ENCODE measurements at places on chromosomes 4 and X. TPM values are rescaled to one million over a fixed set of nuclear protein-coding genes. Genes with fewer than 3 reads are reported as not detected.

- no peaks in the 10 kb centered on the region for H3K36me3 ChIP-seq
- peaks cover 3% of the 10 kb centered on the region for H3K4me1 ChIP-seq
- no peak for DNase-seq
- H3K27ac ChIP-seq: no peak overlapping the region
- no peaks in the 10 kb centered on the region for H3K27me3 ChIP-seq
Observed at GRCh38 chr4:90082449-90082848, 44.7 kb upstream of the CCSER1 start.

DNA sequence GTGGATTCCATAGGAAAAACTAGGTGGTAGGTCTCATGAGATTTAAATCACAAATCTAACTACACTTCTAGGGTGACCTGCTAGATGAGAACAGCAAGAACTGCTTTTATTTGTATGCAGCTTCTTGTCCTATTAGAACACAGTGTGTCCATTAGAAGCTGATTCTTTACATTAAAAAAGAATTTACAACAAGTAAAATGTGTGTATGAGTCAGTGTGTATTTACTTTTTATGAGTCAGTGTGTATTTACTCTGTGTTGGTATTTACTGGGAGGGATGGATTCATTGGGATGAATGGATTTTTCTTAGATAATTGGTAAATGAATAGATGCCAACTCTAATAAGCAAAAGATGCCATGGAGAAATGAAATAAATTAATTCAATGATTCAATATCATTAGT, 40.6 kb upstream of the XPNPEP2 start:
- H3K4me3 ChIP-seq: no peak overlapping the region
- H3K4me1 ChIP-seq: no peaks in the 10 kb centered on the region
- H3K27ac ChIP-seq: no peak overlapping the region
- no peaks in the 10 kb centered on the region for H3K27me3 ChIP-seq
- H3K36me3 ChIP-seq: no peaks in the 10 kb centered on the region

DNA sequence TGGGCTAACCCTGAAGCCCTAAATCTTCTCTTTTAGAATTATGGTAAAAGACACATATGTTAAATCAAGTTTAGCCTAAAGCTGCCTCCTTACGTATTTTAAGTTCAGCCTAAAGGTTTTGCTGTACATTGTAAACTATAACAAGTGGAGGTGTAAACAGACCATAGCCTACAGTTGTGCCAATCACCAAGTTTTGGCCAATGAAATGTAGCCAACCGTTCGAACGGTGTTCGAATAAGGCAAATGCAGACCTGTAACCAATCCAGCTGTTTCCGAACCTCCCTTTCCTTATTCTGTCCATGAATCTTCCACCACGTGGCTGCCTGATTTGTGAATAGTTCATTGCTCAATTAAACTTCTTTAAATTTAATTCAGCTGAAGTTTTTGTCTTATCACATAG, 52.1 kb upstream of the TBC1D9 start:
- no peak overlapping the region for H3K27ac ChIP-seq
- no peaks in the 10 kb centered on the region for H3K4me1 ChIP-seq
- no peak overlapping the region for H3K4me3 ChIP-seq
- peaks cover 2% of the 10 kb centered on the region for H3K27me3 ChIP-seq

- no peaks in the 10 kb centered on the region for H3K36me3 ChIP-seq
- H3K4me1 ChIP-seq: no peaks in the 10 kb centered on the region
- DNase-seq: no peak
- H3K27me3 ChIP-seq: no peaks in the 10 kb centered on the region
- H3K27ac ChIP-seq: no peak overlapping the region
- H3K4me3 ChIP-seq: no peak overlapping the region
Observed at GRCh38 chrX:43728002-43728401, 71.9 kb downstream of the MAOA start.

GRCh38 chr4:38531141-38531727, 132.8 kb upstream of the KLF3 start:
- no peaks in the 10 kb centered on the region for H3K27me3 ChIP-seq
- peaks cover 28% of the 10 kb centered on the region for H3K4me1 ChIP-seq
- DNase-seq: peak; percentile 45
- no peak overlapping the region for H3K27ac ChIP-seq
- no peaks in the 10 kb centered on the region for H3K36me3 ChIP-seq

GRCh38 chr4:86500527-86500926, 93.6 kb upstream of the PTPN13 start:
- H3K36me3 ChIP-seq: no peaks in the 10 kb centered on the region
- no peak for DNase-seq
- no peak overlapping the region for H3K4me3 ChIP-seq
- no peak overlapping the region for H3K27ac ChIP-seq
- H3K27me3 ChIP-seq: no peaks in the 10 kb centered on the region
- peaks cover 38% of the 10 kb centered on the region for H3K4me1 ChIP-seq

GRCh38 chr4:124804041-124804440, 91.5 kb upstream of the ANKRD50 start:
- H3K4me3 ChIP-seq: no peak overlapping the region
- no peak overlapping the region for H3K27ac ChIP-seq
- H3K36me3 ChIP-seq: no peaks in the 10 kb centered on the region
- H3K27me3 ChIP-seq: no peaks in the 10 kb centered on the region
- H3K4me1 ChIP-seq: no peaks in the 10 kb centered on the region

The STOX2 gene
- total RNA-seq: 13.3 TPM

The SGMS2 gene
- total RNA-seq: 1.1 TPM

Data from neural progenitor cell (in vitro differentiated cells).